Heart left ventricle (tissue), 16 donors: ENCODE measurements at places on chromosomes 3 and 15. TPM values are rescaled to one million over a fixed set of nuclear protein-coding genes. Genes with fewer than 3 reads are reported as not detected.

GRCh38 chr3:39189959-39190269 lies 2.5 kb downstream of the XIRP1 start:
- H3K4me3 ChIP-seq = peak overlapping the region; percentile 67
- peak; percentile 79 for DNase-seq
- H3K36me3 ChIP-seq = peaks cover 25% of the 10 kb centered on the region
- peak overlapping the region; percentile 90 for H3K27ac ChIP-seq

GRCh38 chr15:48975472-48976419 lies 12.0 kb upstream of the SHC4 start:
- no peaks in the 10 kb centered on the region for H3K36me3 ChIP-seq
- peak overlapping the region; percentile 66 for H3K27ac ChIP-seq
- peak overlapping the region; percentile 59 for H3K4me3 ChIP-seq
- H3K27me3 ChIP-seq = no peaks in the 10 kb centered on the region

COL8A1 gene
- 24.5 TPM for total RNA-seq

GRCh38 chr15:98754657-98755022 lies 106.3 kb downstream of the IGF1R start:
- no peak overlapping the region for H3K4me3 ChIP-seq
- H3K27ac ChIP-seq = peak overlapping the region; percentile 50
- no peaks in the 10 kb centered on the region for H3K27me3 ChIP-seq
- no peaks in the 10 kb centered on the region for H3K36me3 ChIP-seq
